Heart left ventricle (tissue), 16 donors: ENCODE measurements at places on chromosomes 12 and 14. TPM values are rescaled to one million over a fixed set of nuclear protein-coding genes. Genes with fewer than 3 reads are reported as not detected.

DNA sequence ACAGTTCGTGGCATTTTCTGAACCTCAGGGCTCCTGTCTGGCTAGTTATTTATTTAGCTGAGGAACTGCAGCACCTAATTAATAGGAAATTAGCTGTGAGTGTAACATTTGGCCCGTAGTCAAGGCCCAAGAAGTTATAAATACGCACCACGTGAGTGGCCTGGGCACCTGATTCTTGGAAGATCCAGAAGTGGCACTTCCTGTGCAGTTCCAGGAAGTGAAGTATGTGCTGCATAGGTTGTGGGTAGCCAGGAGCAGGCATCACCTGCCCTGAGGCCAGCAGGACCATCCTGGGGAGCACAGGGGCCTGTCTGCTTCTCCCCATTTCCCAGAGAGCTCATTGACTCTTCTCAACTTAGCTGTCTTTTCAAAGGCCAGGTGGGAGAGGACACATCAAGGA is 255.6 kb downstream of the NRXN3 start:
- H3K36me3 ChIP-seq = no peaks in the 10 kb centered on the region
- H3K27ac ChIP-seq = no peak overlapping the region
- H3K4me1 ChIP-seq = no peaks in the 10 kb centered on the region
- no peak overlapping the region for H3K4me3 ChIP-seq
- H3K27me3 ChIP-seq = no peaks in the 10 kb centered on the region

Gene ACOT6
- not detected for total RNA-seq

- H3K4me3 ChIP-seq = no peak overlapping the region
- no peak overlapping the region for H3K27ac ChIP-seq
- H3K36me3 ChIP-seq = no peaks in the 10 kb centered on the region
- DNase-seq = no peak
- no peaks in the 10 kb centered on the region for H3K4me1 ChIP-seq
Observed at GRCh38 chr14:33402604-33403003, 463.9 kb downstream of the NPAS3 start.

DNA sequence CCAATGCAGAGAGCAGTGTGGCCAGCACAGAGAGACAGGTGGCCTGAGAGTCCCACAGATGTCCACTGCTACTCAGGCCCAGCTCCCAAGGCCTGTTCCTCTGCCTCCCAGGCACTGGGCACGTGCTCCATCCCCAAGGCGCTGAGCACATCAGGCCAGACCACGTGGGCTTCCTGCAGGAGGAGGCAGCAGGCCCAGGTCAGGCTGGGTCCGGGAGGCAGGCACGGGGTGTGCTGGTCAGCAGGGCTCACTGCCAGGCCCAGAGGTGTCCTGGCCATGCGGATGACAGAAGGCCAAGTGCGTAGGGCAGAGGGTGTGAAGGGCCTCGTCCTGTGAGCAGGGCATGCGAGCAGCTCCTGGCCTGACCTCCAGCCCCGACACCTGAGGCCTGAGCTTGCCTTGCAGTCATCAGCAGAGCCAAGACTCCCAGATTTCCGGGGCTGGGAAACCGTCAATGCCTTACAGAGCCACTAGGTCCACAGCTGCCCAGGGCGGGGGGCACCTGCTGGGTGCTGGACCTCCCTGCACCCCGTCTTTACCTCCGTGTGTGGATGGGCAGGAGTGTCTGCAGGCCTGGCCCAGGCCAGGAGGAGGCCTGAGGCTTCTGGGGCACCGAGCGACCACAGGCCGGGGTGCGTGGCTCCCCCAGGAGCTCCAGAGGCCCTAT is 14.9 kb downstream of the TRMT61A start:
- H3K4me1 ChIP-seq = peaks cover 63% of the 10 kb centered on the region
- DNase-seq = no peak
- no peaks in the 10 kb centered on the region for H3K36me3 ChIP-seq

- DNase-seq = no peak
- H3K4me1 ChIP-seq = no peaks in the 10 kb centered on the region
- no peak overlapping the region for H3K27ac ChIP-seq
- H3K36me3 ChIP-seq = no peaks in the 10 kb centered on the region
- H3K27me3 ChIP-seq = no peaks in the 10 kb centered on the region
Observed at GRCh38 chr12:61301817-61302216, 958.4 kb upstream of the USP15 start.

Gene AP4S1
- total RNA-seq = 10.6 TPM

Gene SNRNP35
- 22.0 TPM for total RNA-seq
